NCI-H1105 treated with DMSO at 0.1 percent for 48 hours (cell line): ENCODE measurements at places on chromosomes 6 and 20.
A peak's percentile ranks its signal among the peaks of the same experiment; 100 is the strongest.

GRCh38 chr20:60306551-60306950 lies 348.3 kb downstream of the CDH26 start:
- no peak for DNase-seq

GRCh38 chr6:25336996-25337395 lies 57.8 kb downstream of the CARMIL1 start:
- no peak for DNase-seq

DNA sequence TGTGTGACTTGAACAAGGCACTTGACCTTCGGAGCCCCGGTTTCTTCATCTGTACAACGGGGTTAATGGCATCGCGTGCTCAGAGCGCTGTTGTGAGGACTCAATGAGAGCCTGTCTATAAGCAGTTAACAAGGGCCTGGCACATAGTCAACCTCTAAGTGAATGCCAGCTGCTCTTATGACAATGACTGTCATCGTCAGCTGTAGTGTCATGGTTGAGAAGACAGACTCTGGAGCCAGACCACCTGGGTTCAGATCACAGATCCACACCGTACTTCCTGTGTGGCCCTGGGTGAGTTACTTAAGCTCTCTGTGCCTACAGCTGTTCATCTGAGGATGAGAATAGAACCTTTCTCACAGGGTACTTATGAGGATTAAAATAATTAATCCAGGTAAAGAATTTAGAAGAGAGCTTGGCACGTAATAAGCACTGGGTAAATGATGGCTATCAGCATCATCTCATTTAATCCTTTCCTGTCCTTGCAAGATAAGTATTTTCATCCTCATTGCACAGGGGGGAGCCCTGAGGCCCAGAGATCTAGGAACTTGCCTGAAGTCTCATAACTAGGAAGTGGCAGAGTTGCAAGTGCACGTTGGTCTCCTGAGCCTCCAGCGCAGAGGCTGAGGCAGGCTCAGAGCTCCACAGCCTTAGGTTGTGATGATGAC lies 105.3 kb downstream of the EYA2 start:
- peak; percentile 46 for DNase-seq

DNA sequence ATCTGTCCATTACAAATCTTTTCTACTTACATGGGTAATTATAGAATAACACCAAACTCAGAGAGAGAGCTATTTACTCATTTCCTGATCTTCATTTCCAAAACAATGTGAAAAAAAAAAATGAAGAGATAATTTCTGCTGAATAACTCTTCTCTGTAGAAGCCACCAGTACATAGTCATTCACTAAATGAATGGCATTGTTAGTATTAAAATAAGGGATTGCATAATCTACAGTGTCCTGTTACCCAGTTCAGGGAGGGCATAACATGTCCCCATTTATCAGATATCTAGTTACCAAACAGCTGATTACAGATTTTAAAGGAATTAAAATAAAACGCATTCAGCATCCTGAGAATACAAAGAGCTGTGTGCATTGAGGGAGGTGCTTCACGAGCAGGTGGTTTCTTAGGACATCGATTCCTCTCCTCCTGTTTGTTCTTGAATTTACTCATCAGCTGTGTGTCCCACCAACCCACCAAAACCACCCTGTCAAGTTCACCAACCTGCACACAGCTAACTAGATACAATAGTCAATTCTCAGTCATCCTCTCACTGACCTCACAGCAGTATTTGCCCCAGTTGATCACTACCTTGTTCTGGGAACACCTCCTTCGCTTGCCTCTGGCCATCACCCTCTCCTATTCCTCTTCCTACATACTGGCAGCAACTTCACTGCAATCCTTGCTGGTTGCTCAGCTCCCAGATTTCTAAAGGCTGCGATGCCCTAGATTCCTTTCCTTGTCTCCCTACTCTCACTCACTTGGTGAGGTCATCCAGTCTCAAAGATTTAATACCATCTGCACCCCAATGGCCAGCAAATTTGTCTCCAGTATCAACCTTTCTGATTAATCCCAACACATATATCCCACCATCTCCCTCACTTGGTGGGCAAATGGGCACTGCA lies 18.7 kb downstream of the CNKSR3 start:
- DNase-seq, result no peak

- no peak for DNase-seq
Observed at GRCh38 chr20:37144856-37145404, 34.2 kb upstream of the RPN2 start.
